T-helper 17 cell (primary cell): ENCODE measurements at places on chromosomes 3 and 15.

GRCh38 chr3:28982906-28983305 lies 298.0 kb upstream of the RBMS3 start:
- DNase-seq: no peak

DNA sequence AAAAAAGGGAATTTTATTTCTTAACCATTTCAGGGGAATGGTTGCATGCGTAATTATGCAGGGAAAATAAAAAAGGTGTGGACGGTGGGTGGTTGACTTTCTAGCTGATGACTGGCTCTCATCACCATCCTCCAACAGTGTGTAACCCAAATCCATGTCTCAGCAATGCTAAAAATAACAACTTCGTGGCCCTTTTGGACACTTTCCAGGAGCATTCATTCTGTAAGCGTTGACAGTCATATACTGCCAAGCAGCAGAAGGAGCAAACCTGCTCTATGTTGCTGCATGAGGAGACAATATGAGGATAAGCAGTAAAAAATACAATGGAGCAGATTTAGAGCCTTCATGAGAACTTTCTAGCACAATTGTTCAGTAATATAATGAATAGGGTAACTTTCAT lies 189.1 kb downstream of the ANXA2 start:
- no peak for DNase-seq

GRCh38 chr3:50602595-50603191 lies 8.9 kb downstream of the CISH start:
- DNase-seq: no peak

DNA sequence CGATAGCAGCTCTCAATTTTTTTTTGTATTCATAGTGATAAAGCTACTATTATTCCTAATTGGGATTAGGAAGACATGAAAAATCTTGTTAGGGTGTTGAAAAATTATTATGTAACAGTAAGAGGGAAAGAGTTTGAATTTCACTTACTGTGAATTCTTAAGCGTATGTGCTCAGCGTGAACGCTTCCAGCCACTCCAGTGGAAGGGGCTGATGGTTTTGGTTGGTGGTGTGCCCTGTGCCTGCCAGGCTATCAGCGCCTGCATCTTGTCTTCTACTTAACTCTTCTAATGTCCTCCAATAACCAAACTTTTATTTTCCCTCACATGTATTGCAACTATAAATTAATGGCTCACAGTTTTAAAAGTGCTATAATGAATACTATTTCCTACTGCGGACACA lies 22.5 kb downstream of the CDIN1 start:
- no peak for DNase-seq

DNA sequence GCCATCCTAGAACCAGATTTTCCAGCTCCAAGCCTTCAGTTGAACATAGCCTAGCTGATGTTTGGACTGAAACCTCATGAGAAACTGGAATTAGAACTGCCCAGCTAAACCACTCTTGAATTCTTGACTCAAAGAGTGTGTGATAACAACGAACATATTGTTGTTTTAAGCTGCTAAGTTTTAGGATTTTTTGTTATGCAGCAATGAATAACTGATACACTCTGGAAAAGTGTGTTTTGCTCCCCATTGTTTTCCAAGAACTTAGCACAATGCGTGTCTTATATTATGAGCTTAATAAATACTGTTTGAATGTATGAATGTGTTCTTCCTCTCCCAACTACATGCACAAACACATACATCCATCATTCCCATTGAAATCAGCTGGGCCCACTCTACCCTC lies 379.6 kb downstream of the EDEM1 start:
- no peak for DNase-seq

DNA sequence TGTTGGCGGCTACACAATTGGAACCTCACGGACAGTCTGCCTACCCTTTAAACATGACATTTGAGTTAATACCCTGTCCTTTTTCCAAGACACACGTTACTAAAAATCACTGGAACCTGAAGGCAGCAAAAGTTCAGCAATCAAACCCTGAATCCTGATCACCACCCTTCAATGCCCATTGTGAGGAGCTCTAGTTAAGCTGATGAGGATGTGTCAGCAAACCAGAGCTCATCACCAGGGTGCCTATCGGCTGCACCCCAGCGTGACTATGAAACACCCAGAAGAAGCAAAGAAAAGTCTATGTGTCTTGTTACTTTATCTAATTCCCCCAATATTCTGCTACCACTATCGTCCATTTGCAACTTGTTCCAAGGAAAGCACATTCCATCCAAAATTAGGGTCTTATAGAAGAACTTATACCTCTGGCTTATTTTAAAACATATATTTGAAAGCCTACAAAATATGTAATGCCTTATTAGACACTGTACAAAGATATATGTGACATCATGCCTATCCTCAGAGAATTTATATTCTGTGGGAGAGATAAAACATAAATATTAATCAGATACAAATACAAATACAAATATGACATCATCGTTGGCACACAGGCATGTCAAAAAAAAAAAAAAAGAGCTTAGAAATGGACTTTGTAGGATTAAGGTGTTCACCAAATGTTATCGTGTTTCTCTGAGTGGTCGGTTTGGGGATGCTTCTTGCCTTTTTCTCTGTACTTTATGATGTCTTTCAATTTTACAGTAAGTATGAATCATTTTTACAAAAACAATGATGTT lies 219.7 kb upstream of the SETMAR start:
- DNase-seq: no peak

- no peak for DNase-seq
These were observed 141.5 kb upstream of the TBL1XR1 start for GRCh38 chr3:177338697-177339219.

- DNase-seq: no peak
These were observed 758.4 kb upstream of the ROBO1 start for GRCh38 chr3:80526153-80526552.

- no peak for DNase-seq
These were observed 36.4 kb downstream of the CEP152 start for GRCh38 chr15:48774484-48774883.

DNA sequence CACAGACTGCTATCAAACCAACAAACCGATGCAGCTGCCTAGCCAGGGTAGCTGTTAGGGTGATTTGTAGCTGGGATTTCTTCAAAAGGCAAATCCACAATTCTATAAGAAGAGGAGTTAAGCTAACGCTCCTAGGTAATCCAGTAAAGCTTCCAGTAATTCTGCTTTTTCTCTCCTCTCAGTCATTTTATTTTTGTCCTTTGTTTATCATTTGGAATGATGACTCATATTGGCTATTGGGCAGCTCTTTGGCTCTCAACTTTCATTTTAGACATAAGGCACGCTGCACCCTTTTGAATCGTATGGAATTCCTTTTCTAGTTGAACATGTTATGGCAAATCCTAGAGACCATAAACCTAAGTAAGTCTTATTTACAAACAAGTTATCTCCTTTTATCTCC lies 53.2 kb upstream of the PPARG start:
- no peak for DNase-seq

GRCh38 chr3:46356909-46357308 lies 3.0 kb downstream of the CCR2 start:
- no peak for DNase-seq
